ENCODE measurements at places on chromosomes 12 and 14.

DNA sequence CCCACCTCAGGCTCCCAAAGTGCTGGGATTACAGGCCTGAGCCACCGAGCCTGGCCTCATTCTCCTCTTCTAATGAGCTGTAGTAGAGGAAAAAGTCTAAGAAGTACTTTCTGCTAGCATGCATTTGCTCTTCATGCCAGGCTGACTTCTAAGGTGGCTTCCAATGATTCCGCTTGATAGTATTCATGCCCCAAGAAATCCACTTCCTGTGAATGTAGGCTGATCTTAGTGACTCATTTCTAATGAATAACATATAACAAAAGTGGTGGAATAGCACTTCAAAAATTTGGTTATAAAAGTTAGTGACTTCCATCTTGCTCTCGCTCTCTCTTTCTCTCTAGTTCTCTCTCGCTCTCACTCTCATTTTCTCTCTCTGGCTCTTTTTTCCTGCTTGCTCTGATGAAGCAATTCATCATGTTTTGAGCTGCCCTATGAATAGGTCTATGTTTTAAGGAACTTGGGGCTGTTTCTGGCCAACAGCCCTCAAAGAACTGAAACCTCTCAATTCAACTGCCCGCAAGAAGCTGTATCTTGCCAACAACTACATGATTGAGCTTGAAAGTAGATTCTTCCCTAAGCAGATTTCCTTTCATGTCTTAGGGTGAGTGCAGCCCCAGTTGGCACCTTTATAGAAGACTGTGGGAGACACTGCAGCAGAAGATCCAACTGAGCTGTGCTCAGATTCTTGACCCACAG lies 282.9 kb downstream of the RMST start:
- peak; percentile 47 for DNase-seq

DNA sequence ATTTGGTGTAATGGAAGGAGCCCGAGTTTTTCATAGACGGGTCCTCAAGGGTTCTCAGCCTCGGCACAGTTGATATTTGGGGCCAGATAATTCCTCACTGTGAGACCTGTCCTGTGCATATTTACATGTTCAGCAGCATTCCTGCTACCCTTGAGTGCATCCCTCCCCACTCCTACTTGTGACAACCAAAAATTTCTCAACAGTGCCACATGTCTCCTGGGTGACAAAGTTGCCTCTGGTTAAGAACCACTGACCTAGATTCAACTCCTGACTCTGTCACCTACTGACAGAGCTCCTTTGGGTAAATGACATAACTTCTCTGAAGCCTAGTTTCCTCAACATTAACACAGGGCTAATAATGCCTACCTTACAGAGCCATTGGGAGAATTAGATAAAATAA lies 60.4 kb downstream of the TTC9 start:
- DNase-seq = no peak

DNA sequence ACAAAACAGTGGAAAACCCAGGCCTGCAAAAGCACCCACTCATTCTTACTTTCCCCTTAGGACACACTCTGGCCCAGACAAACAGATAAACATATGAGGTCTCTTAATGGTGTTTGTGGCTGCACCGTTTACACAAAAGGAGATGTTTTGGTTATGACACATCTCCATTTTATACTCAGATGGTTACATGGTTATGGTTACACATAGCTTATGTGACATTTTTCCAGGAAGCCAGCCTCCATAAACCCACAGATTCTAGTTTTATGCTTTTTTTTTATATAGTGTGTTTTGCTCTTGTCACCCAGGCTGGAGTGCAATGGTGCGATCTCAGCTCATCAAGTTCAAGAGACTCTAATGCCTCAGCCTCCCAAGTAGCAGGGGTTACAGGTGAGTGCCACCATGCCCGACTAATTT lies 3.5 kb upstream of the KLRD1 start:
- DNase-seq = peak; percentile 70

- DNase-seq = no peak
Observed at GRCh38 chr12:81597928-81598604, 161.1 kb downstream of the PPFIA2 start.

- DNase-seq = no peak
Observed at GRCh38 chr14:88321692-88322503, 1.2 kb downstream of the KCNK10 start.

Data from RCC 7860 (cell line).